Mesenteric fat pad (tissue), 1 donor: ENCODE measurements at places on chromosomes 7 and 10.

DNA sequence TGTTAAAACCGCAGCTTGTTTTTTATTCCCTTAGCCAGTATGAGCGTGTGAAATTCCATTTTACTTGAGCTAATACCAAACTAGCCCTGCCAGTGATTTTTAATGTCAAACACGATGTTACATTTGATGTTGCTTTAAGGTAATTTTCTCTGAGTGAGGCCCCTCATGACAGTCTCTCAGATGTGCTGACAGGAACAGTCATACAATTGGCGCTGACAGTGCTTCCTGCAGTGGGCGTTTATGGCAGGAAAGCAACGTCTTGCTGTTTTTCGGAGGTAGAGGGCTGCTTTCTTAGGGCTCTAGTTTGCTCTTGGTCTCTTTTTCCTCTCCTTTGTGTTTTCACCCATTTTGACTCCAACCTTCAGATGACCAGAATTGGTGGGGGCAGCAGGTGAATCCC lies 19.3 kb downstream of the PON1 start:
- no peak for DNase-seq

- no peak for DNase-seq
Measured at GRCh38 chr10:110413049-110413783, 84.5 kb upstream of the DUSP5 start.

GRCh38 chr7:154960063-154960790 lies 42.7 kb downstream of the PAXIP1 start:
- no peak for DNase-seq

DNA sequence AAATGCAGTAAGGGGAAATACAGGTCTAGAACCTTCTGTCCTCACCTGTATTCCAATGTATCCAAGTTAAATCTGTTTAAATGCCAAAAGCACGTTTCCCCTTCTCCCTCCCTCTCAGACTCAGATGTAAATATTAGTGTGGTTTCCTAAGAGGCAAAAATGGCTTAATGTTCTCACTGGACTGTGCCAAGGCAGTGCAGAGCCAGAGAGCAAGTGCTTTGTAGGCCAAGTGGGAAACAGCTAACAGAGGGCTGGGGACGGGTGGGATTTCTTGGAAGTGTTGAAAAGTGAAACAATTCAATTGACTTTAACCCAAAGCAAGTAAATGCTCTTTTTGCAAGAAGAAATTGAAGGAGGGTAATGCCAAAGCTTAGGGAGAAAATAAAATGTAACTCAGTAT lies 103.1 kb downstream of the GSAP start:
- no peak for DNase-seq

DNA sequence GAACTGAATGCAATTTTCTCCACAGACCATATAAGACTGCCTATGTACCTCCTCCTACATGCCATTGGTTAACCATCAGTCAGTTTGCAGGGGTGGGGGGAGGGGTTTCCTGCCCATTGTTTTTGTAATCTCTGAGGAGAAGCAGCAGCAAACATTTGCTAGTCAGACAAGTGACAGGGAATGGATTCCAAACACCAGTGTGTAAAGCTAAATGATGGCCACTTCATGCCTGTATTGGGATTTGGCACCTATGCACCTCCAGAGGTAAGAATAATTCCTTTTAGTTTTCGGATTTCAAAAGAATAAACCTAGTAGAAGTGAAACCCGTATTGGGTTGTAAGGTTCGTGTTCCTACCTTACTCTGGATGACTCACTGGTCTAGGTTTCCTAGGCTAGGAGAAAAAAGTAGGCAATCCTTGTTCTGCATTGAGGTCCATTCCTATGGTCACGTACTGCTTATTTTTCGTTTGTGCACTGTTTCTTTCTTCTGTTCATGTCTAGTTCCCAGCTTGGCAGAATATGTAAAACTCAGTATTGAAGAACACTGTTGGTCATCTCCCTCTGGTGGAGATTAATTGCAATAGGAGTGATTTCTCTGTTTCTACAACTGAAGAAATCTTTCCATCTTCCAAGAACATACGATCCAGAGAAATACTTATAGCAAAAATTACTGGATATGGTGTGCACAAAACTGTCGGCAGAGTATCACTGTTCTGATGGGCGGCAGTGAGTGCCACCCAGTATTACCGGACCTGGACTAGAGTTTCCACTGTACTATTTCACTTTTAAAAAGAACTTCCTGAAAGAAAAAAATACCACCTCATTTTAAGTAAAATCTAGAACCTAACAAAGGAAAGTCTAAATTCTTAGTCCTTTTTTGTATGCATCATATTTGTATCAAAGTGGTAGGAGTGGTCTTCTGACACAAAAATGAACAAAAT lies at the start of gene AKR1C3:
Gene AKR1C3, plus strand, starts transcription at position 150 of the 941 bp plus-strand sequence. Its CDS starts 31 bp downstream, at position 181.
- DNase-seq, result no peak

- DNase-seq, result no peak
Measured at GRCh38 chr10:93315246-93315645, 166.9 kb downstream of the MYOF start.

- no peak for DNase-seq
Measured at GRCh38 chr10:33421789-33422462, 87.5 kb upstream of the NRP1 start.

DNA sequence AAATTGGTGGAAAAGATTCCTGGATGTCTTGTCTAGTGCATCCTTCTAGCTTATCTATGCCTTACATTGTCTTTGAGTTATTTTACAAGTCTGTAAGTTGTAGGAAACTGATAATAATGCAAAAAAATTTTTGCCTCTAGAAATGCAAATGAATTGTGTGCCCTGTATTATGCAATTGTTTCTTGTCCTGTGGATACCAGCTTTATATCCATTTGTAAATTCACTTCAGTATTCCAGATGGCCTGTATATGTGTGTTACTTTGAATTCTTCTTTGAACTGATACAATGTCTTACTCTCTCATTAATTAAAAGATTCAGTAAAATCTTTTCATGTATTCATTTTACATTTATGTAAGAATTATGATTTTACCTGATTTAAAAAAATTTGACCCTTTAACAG lies 234.3 kb downstream of the LRMDA start:
- no peak for DNase-seq

- no peak for DNase-seq
Measured at GRCh38 chr7:86720306-86720705, 76.6 kb downstream of the GRM3 start.

- DNase-seq, result no peak
Measured at GRCh38 chr7:158827411-158828132, 1.7 kb downstream of the ESYT2 start.

DNA sequence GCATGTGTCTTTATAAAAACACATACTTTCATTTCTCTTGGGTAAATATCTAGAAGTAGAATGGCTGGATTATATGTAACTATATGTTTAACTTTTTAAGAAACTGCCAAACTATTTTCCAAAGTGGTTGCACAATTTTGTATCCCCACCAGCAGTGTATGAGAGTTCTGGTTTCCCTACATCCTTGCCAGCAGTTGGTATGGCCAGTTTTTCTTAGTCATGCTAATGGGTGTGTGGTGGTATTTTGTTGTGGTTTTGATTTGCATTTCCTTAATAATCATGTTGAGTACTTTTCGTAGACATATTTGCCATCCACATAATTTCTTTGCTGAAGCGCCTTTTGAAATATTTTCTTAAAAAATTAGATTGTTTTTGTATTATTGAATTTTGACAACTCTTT lies 60.3 kb downstream of the NEUROG3 start:
- no peak for DNase-seq

GRCh38 chr7:111499027-111499426 lies 63.3 kb downstream of the IMMP2L start:
- no peak for DNase-seq

DNA sequence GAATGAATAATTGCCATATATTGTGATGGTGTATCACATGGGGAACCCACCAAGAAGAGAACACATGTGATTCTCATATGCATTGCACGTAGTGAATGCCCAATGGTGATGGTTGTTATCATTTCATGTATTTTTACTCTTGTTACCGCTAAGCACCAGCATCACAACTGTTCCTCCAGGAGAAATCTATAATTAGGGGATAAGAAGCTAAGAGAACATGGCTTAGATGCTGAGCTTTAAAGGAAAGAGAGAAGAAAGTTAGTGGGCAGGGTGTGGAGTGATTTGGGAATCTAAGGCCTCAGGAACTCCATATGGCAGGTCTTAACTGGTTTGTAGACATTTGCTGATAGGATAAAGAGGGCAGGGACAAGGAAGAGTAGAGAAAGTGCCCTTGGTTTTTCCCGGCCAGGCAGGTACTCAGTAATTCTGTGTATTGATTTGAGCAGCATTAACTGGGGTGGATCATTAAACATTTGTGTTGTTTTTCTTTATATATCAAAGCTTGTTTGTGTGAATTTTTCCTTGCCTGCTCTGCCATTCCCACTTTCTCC lies 145.9 kb downstream of the LRRC4 start:
- no peak for DNase-seq

DNA sequence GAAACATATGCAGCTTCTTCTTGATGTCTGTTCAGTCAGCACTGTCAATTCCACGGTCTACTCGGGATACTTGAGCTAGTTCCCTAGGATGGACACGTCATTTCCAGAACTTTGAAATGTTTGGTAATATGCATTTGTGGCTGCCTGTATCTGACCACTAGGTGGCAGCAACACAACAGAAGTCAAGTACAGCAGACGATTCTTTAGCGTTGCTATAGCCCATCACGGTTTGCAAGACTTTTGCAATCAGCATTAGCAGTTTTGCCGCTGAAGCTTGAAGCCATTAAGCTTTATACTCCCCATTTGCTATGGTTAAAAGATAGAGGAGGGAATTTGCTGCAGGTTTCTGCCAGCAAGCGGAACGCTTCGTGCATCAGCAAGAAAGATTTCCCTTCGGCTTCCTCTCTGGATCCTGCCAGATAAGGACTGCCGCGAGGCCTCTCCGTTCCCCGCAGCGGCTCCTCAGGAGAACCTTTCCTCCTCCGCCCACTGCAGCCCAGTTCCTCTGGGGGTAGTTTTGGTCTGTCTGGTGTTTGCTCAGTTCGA lies 63.5 kb downstream of the ABCC2 start:
- no peak for DNase-seq

DNA sequence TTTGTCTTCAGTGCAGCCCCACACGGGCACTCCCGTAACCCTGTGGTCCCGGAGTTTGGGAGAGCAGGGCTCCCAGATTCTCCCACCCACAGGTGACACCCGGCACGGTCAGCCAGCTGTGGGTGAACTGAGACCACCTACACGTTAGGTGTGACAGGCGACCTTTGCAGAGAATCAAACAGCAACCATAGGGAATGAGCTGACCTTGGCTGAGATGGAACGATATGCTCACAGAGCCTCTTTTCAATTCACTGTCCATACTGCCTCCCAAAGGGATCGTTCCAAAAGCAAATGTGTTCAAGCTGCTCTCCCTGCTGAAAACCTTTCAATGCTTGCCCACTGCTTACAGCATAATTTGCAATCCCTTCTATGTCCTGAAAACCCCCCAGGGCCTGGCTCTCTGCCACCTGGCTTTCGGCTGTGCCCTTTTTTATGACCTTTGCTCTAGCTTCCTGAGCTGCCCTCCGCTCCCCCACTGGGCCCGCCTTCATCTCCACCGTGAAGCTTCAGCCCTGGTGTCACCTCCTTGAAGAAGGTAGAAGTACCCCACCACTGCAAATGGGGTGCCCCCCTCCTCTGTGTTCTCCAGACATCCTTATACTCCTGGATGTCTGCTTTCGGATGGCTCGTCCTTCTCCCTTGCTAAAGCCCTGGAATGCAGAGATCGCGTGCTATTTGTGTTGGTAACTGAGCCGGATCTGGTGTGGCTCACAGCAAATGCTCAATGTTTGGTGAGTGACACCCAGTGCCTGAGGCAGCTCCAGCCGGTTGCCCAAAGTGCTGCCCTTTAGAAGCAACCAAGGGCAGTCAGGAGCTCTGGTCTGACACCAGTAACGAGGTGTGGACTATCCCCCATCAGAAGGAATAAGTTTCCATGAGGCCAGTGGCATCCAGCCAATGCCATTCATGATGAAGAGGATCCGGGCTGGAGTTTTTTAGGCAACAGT lies 90.4 kb downstream of the KIAA1549 start:
- DNase-seq, result no peak

GRCh38 chr10:1126461-1126860 lies 70.3 kb downstream of the WDR37 start:
- no peak for DNase-seq

DNA sequence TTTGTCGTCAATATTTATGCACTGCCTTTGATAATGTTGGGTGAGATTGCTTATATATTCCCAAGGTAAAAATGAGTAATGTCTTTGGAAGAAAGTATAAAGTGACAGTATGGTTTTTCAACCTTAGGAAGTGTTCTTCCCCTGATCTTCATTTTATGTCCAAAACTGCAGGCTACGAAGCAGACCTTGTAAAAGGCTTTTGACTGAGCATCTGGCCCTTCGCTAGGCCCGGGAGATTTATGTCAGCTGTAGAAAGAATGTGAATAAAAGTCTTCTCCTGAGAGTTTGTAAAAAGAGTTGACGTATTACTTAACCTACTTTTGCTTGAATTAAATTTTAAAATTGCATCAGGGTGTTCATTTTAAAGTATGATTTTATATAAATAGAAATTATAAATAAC lies 116.8 kb downstream of the CPED1 start:
- no peak for DNase-seq

DNA sequence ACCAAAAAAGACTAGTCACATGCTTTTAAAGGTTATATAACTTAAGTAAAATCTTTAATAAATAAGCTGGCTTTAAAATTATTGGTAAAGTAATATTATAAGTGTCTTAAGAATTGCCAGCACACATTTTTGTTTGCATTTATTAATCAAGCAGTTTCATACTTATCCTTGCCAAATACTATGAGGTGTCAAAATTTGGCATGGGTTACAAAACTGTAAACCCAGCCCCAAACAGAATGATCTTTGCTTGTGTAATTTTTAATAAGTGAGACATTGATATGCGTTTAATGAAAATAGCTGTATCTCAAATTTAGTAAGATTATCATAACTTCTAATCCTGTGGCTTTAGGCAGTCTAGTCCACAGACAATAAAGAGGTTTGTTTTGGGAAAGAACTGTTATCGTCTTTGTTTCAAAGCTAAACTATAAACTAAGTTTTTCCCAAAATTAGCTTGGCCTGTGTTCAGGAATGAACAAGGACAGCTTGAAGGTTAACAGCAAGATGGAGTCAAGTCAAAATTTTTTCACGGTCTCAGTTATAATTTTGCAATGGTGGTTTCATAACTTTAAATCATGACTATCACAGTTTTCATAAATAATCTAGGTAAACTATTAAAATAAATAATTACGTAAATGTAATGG lies 72.8 kb downstream of the ST8SIA6 start:
- no peak for DNase-seq

- no peak for DNase-seq
Measured at GRCh38 chr7:151657173-151657572, 137.5 kb upstream of the RHEB start.

DNA sequence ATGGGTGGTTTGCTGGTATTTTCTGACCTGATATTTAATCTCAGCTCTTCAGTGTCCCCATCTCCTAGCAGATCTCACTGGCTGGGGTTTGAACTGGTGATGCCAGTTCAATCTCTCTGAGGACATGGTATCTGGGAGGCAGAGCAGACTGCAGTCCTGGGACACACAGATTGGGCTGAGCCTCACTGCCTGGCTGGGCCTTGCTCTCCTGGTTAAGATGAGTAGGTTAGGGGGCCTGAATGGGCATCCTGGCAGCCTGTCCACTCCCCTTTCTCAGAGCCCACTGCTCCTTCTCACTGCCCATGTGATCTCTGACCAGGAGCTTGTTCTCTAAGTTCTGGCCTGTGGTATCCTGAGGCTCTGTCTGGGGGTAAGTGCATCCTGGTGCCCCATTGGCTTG lies 363.4 kb downstream of the GLRX3 start:
- no peak for DNase-seq
